ENCODE measurements at places on chromosomes 16 and 17. TPM values are rescaled to one million over a fixed set of nuclear protein-coding genes. Genes with fewer than 3 reads are reported as not detected.

MYH1 gene
- 1,190 TPM for total RNA-seq

DNA sequence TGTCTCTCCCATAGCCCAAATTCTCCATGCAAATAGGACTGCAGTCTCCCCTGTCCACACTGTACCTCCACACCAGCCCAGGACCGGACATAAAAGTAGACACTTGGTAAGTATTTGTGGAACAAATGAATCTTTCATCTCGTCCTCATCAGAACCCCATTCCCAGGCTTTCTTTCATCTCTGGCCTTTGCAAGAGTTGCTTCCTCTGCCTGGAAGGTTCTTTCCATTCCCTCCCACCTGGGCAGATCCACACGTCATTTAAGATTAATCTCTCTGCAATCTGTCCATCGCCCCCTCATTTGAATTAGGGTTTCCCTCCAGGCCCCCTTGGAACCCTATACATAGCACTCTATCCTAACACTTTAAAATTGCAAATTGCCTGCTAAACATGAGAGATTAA, 3.9 kb upstream of the NXPH3 start:
- no peak for DNase-seq

ZSCAN10 gene
- not detected for total RNA-seq

CRHR1 gene
- not detected for total RNA-seq

CNTNAP1 gene
- total RNA-seq: 0.41 TPM

PIRT gene
- not detected for total RNA-seq

DNA sequence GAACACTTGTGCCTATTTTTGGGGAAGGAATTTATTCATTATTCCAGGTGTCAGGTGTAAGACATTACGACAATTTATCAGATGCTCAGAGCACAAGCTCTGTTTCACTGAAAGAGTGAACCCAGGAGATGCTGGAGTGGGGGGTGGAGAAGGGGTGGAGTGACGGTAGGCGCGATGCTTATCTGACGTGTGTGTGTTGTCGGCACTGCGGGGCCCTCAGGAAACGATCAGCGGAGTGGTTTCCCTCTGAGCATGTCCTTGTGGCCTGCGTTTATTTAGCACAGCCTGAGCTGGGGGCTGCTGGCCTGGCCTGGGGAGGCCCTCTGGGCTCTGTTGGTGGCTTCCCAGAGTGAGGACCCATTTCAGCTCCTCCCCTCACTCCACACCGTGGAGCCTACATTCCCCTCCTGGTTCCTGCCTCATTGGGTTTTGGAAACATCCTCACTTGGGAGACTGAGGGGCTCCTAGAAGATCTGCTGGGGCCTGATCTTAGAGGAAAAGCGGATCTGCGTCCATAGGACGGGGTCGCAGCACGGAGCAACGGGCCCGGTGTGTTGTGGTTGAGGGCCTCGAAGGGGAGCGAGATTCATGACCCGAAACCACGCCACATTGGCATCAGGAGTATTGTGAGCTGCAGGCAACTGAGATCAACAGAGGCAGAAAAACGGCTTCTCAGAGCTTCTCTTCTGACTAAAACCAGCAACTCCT, 19.0 kb upstream of the GNG13 start:
- DNase-seq: no peak

GRCh38 chr16:27747946-27748345, 198.0 kb downstream of the KATNIP start:
- no peak for DNase-seq

DNA sequence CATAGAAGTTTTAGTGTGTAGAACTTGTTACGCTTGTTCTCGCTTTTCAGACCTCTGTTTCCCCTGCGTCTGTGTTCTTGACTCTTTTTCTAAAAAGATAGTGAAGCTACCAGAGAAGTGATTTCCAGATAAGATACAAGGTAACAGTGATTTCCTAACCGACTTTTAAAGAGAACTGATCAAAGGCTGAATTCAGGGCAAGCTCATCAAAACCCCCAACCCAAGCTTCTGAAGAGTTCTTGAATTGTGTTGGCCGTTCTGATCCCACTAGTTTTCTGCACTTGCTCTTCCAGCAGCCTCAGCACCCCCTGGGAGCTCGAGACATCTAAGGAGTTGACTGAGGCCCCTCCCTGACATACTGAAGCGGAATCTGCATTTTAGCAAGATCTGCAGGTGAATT, 12.7 kb upstream of the NSMCE1 start:
- no peak for DNase-seq

All from gastrocnemius medialis (tissue), 4 donors.